ENCODE measurements at places on chromosomes 1 and 21.

DNA sequence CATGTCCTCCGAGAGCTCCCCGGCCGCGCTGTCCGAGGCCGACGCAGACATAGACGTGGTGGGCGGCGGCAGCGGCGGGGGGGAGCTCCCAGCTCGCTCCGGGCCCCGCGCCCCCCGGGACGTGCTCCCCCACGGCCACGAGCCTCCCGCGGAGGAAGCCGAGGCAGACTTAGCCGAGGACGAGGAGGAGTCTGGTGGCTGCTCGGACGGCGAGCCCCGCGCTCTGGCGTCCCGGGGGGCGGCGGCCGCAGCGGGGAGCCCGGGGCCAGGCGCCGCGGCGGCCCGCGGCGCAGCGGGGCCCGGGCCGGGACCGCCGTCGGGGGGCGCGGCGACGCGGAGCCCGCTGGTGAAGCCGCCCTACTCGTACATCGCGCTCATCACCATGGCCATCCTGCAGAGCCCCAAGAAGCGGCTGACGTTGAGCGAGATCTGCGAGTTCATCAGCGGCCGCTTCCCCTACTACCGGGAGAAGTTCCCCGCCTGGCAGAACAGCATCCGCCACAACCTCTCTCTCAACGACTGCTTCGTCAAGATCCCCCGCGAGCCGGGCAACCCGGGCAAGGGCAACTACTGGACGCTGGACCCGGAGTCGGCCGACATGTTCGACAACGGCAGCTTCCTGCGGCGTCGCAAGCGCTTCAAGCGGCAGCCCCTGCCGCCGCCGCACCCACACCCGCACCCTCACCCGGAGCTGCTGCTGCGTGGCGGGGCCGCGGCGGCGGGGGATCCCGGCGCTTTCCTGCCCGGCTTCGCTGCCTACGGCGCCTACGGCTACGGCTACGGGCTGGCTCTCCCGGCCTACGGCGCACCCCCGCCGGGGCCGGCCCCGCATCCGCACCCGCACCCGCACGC, 547 bp downstream of the FOXD2 start:
- DNase-seq = no peak

GRCh38 chr1:31423418-31423947, 10.5 kb downstream of the SERINC2 start:
- no peak for DNase-seq

GRCh38 chr21:35587841-35588380, 472.4 kb downstream of the SETD4 start:
- DNase-seq = no peak

DNA sequence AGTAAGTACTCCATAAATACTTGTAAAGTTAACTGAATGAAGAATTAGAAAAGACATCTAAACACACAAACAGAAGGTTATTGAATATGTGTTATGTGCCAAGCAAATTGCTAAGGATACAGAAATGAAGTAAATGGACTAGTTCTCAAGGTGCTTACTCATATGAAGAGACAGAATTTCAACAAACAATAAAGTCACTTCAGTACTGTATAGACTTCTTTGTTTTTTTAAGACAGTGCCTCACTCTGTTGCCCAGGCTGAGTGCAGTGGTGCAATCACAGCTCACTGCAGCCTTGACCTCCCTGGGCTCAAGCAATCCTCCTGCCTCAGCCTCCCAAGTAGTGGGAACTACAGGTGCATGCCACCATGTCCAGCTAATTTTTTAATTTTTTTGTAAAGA, 57.3 kb downstream of the SERBP1 start:
- DNase-seq = no peak

DNA sequence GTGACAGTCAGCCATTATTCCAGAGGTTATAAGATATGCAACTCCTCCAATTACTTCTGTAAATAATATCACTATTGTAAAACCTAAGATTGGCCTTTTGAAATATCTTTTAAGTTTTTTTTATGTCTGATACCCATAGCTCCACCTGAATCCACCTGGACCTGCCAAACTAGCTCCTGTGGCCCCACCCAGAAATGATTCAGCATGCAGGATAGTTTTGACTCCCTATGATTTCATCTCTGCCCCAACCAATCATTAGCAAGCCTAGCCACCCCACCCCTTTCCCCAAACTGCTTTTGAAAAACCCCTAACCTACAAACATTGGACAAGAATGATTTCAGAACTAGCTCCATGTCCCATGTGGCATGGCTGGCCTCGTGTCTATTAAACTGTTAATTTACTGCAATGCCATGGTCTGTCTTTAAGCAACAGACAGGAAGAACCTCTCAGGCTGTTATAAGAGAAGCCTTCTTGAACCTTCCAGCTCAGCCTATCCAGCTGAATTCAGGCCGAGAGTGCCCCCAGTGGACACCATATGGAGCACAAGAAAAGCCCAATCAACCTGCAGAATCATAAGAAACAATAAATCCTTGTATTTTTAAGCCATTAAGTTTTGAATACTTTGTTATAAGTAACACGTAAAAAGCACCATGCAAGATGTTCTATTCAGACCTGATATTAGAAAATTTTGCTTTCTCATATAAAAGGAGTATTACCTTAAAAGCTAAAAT, 263.0 kb upstream of the ZRANB2 start:
- peak; percentile 16 for DNase-seq

GRCh38 chr1:43557744-43558245, 27.1 kb downstream of the PTPRF start:
- no peak for DNase-seq

DNA sequence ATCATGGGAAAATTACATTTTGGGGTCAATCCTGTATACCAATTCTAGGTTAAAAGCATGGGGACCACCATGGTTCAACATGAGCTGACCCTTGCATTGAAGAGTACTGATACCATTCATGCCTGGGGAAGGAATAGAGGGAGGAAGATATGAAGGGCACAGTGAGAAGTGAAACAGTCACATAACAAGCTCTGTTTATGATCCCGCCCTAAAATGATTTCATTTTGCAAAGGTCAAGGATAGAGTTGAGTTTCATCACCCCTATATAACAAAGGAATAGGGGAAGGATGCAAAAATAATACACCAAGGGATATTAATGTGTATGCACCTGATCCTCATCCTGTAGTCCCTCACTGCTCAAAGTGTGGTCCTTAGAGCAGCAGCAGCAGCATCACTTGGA, 2.5 kb upstream of the HLCS start:
- no peak for DNase-seq

DNA sequence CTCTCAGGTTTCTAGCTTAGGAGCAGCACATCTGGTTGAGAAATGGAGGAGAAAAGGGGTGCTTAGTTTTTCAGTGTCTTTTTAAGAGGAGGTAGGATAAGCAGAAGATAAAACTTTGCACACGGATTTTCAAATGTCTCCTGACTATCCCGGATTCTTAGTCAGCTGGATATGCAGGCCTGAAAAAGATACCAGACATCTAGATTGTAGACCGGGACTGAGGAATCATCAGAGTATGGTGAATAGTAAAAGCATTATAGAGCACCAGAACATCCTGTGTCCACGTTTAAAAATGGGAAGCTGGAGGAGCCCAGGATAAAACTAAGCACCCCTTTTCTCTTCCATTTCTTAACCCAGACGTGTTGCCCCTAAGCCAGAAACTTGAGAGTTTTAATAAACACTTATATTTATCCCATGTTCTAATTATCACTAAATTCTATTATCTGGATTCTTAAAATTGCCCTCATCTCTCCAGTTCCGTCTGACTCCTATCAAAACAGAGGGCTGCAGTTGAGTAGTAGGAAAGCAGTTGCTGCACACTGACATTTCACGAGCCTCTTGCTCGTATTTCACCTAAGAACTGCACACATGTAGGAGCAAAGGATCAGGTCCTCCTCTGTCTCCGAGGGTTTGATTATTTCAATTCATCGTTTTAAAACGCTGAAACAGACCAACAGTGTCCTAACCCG, 609 bp downstream of the PIGK start:
- DNase-seq = no peak

DNA sequence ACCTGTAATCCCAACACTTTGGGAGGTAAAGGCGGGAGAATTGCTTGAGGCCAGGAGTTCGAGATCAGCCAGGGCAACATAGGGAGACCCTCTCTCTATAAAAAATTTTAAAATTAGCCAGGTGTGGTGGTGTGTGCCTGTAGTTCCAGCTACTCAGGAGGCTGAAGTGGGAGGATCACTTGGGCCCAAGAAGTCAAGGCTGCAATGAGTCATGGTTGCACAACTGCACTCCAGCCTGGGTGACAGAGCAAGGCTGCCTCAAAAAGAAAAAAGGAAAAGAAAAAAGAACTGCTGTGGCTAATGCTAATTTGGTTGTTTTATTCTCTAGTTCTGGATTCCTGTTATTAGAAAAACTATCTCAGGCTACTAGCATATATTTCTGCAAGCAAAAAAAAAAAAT, 29.8 kb downstream of the DBT start:
- DNase-seq = no peak

GRCh38 chr1:164801791-164802502, 243.0 kb downstream of the PBX1 start:
- no peak for DNase-seq

- no peak for DNase-seq
Measured at GRCh38 chr1:223123011-223123610, 19.9 kb downstream of the TLR5 start.

- DNase-seq = no peak
Measured at GRCh38 chr1:114149211-114149610, 4.5 kb downstream of the SYT6 start.

DNA sequence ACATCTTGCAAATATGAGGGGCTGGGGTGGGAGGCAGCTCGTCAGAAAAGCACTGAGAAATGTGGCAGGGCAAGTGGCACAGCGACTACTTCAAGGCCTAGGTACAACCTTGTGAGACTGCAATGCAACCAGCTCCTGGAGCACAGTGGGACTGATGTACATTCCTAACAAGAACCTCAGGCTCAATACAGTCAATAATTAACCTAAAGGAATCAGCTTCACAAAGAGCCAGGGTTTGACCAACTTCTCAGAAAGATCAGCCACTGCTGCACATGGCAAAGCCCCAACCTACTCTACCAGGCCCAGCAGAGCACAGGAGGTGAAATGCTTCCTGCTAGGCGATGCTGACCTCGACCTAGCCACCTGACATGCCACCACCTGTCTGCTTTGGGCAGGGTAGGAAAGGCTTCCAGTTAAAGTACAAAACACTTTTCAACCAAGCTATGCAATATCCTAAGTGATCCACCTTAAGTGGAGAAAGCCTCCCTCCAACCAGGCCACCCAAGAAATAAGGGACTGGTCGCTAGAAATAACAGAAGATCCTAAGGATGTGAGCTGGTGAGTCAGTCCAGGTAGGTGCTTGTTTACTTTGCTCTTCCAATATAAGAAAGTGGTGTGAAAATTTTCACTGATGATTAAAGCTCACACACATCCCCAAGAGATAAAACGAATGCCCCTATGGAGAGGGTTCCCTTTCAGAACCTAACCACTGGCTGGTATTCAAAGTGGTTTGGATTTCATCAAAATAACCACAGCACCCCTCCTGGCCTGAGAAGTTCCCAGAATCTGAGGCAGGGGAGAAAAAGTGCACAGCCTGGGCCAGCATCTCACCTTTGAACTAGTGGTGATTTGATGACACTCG, 2.1 kb downstream of the RIPK4 start:
- no peak for DNase-seq

- no peak for DNase-seq
Measured at GRCh38 chr1:118963456-118964430, 24.4 kb downstream of the TBX15 start.

DNA sequence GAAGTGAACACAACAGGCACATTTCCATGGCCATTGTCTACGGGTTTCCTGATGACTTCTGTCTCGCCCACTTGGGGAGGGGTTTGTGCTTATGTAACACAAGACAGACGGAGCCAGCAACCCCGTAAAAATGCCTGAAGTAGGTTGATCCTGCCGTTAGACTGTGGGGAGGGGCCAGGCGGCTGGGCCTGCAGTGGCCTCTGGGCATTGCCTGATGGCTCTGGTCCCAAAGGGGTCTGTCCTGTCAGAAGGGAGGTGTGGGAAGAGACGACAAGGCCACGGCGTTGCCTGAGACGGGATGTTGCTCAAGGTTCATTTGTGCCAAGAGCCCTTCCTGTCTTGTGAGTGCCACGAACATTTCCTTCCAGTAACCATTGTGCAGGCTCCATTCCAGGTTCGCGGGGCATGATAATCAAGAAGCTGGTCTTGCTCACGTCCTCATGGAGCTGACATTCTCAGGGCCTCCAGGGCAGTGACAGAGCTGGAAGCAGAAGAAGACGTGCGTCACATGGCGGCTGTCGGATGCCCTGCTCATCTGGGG, 44.7 kb downstream of the ABCG1 start:
- no peak for DNase-seq

- DNase-seq = peak; percentile 72
Measured at GRCh38 chr1:89821322-89822108, 683 bp downstream of the LRRC8D start.

DNA sequence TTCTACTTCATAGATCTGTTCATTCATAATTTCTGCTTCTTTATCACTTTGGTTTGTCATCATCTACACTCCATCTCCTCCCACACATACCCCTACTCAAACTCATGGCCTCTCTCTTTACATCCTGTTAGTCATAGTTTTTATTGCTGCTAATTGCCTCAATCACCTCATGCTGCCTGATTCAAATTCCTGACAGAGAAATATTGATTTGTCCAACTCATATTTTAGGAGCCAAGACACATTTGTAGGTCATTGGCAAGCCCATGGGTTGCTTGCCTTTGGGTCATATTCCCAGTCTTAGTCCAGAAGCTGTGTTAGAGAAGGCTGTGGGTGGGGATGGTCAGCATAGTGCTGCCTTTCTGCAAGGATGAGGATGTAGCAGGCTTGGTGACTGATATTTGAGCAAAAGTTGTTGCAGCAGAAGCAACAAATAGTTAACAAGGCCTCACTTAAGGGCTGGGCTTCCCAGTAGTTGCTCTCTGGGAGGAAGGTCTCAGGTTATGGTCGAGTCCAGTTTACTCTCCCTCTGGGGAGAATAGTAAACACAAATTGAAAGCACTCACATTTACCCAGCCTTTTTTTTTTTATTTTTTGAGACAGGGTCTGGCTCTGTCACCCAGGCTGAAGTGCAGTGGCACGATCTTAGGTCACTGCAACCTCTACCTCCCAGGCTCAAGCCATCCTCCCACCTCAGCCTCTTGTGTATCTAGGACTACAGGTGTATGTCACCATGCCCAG, 22.4 kb upstream of the EPS15 start:
- DNase-seq = no peak

GRCh38 chr1:236057546-236057945, 7.3 kb downstream of the NID1 start:
- no peak for DNase-seq

- no peak for DNase-seq
Measured at GRCh38 chr21:24844671-24845070, 762.6 kb downstream of the MRPL39 start.

GRCh38 chr21:37153196-37153934, 80.3 kb downstream of the TTC3 start:
- DNase-seq = no peak

- DNase-seq = no peak
Measured at GRCh38 chr1:91526496-91526895, 25.8 kb downstream of the CDC7 start.

GRCh38 chr1:229067546-229067945, 203.4 kb upstream of the RAB4A start:
- no peak for DNase-seq

- no peak for DNase-seq
Measured at GRCh38 chr1:214108097-214108446, 120.3 kb downstream of the PROX1 start.

Data from WTC11 (cell line).